Activated CD4-positive, CD25-positive, alpha-beta regulatory T cell (primary cell): ENCODE measurements at places on chromosomes 1 and 21.

- DNase-seq: no peak
Observed at GRCh38 chr1:81349194-81349965, 451.4 kb upstream of the ADGRL2 start.

GRCh38 chr21:28393279-28393678, 599.4 kb downstream of the LTN1 start:
- no peak for DNase-seq

GRCh38 chr1:206534552-206534951, 27.2 kb downstream of the RASSF5 start:
- DNase-seq: no peak

GRCh38 chr1:12464598-12465056, 153.4 kb downstream of the DHRS3 start:
- no peak for DNase-seq

DNA sequence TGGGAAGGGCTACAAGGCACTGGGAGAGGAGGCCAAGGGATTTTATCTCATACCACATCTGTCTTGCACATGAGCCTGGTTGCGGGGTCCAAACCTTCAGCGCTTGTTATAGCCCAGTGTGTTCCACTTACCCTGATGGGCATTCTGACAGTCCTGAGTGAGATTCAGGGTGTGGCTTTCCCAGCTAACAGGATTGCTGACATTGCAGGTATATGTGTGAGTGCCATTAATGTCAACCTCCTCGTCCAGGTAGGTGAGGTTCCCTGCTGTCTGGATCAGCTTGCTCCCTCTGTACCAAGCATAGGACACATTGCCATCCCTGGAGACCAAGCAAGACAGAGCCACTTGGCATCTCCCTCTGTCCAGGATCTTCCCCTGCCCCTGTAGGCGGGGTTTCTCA, 21.6 kb downstream of the CD244 start:
- DNase-seq: no peak

GRCh38 chr21:28801906-28802305, 190.8 kb downstream of the LTN1 start:
- DNase-seq: no peak

GRCh38 chr1:226541631-226542622, 6.6 kb upstream of the STUM start:
- DNase-seq: no peak

GRCh38 chr1:56502700-56503245, 76.6 kb downstream of the PLPP3 start:
- no peak for DNase-seq

GRCh38 chr1:8714173-8714572, 103.3 kb downstream of the RERE start:
- no peak for DNase-seq

DNA sequence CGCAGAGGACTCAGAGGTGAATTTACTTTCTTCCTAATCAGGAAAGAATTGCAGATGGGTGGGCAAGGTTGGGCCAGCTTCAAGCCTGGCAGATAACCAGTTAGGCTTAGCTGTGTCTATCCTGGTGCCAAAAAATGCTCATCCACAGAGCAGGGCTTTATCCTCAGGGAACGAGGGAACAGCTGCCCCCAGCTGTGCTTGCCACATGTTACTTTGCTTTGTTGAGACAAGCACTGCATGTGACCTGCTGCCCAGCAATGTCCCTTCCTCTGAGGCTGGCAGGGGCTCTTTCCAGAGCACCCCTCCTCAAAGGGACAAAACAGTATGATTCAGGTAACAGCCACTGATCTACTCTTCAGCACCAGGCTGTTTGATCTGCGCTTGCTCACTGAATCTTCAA, 505.1 kb upstream of the USP24 start:
- no peak for DNase-seq

DNA sequence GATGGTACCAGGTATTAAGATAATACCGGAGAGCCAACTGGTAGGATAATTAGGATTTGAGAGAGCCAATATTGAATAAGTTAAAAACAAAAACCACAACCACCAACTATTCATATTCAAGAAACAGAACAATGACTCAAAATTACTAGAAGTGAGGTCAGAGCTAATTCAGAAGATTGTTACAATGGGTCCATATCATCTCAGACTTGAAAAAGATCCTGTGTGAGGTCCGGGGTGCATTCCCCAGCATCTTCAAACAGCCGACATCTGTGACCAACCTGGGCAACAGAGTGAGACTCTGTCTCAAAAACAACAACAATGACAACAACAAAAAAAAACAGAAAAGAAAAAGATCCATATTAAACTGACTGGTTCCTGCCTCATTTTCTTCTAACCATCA, 18.6 kb downstream of the AK2 start:
- no peak for DNase-seq

DNA sequence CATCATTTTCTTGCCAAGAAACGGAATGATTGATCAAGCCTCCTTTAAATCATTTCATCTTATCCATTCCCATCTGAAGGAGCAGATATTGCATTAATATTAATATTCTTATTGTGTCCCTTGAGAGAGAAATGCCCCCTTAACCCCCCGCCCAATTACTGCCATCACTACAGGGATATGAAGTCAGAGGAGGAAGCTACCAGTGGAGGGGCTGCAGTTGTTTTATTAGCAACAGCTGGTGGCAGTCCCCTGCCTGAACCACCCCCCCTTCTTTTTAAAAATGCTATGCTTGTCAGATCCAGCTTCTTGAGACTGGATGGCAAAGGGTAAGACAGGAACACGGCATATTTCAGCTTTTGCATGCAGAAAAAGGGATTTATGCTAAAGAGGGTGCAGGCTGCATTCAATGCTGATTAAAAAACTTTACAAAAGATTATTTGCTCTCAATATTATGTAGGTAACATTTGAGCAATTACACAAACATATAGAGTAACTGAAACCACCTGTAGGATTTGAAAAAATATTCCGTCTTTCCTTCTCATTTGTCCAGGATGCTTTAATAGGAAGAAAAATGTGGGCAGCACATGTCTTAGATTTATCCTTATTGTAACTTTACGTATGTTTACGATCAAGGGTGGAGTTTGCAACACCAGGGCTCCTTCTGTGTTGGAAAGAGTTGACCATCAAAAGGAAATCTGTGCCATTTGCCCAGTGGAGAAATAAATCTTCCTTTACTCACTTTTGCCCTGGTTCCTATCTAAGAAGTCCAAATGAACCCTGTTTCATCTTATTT, 77.7 kb downstream of the ZBTB18 start:
- DNase-seq: no peak

GRCh38 chr1:24803987-24804530, 58.8 kb downstream of the CLIC4 start:
- DNase-seq: no peak

- DNase-seq: no peak
Observed at GRCh38 chr1:109011335-109011734, 30.6 kb downstream of the WDR47 start.

DNA sequence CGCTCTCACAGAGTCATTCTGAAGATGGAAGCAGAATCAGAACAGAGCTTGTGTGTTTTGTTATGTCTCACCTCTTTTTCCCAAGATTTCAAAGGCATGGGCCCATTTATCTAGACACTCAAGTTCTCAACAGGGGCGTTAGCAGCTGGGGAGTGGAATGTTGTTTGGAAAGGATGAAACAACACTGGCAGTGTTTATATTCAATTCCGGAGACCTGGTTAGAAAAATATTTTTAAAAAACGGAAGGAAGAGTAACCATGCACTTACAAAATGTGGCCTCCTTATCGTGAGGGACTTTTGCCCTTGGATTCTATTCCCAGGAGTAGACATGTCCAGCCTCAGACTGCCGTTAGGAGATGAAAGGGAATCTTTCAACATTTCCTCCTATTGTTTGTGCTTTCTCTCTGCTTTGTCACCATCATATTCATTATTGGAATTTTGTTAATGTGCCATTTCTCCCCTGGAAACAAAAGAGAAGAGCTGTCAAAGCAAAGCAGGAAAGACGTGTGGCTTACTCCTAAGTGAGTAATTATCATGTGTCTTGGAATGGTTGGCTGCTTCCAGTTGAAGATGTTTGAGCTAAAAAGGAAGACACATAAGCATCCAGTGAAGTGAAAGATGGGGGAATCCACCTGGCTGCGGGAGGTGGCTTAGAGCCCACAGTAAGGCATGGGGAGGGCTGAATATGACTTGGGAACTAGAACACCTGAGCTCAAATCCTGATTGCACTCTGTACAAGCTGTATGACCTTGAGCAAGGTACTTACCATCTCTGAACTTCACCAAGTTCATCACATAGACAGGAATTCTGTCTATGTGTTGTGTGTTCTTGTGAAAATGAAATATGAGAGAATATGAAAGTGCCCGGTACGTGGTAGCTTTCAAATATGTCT, 71.7 kb upstream of the JUN start:
- DNase-seq: no peak

DNA sequence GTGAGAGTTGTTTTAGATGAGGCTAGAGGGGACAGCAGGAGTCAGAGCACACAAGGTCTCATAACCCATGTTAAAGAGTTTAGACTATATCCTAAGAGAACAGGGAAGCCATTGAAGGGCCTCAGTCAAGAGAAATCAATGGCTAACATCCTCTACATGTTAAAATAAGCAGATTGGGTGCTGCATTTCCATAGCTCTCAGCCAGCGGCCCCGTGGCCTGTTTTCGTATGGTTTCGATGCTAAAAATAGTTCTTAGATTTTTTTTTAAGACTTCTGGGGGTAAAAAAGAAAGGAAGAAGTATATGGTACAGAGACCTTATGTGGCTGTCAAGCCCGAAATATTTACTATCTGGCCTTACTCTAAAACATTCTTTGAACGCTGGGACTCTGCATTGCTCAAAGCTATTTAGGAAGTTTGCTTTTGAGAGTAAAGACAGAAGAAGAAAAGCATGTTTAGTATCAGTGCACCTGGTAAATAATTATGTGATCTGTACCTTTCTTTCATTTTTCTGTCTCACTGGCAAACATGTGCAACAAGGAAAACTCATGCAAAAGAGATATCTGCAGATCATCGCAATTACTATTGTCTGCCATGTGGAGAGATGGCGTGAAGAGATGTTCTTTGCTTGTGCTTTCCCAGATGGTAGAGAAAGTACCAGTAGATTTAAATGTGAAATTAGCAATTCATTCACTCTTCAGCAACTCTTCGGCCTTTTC, 8.4 kb downstream of the PDIK1L start:
- DNase-seq: no peak

- no peak for DNase-seq
Observed at GRCh38 chr1:67339623-67340343, 32.1 kb downstream of the IL12RB2 start.

DNA sequence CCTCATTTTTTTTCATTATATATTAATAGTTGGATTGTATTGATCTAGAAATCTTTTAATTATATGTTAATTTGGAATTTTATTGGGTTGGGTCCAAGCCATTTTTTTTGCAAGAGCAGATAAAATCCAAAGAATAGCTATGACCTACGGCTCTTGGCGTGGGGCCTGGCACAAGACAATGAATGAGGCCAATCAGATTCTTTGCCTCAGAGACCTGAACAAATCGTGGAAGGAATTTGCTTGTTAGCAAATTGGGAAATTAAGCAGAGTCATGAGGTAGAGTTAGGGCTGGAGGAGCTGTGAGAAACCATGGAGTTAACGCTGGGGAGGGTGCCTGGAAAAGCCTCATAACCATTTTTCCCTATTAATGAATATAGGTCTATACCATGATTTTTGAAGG, 40.1 kb downstream of the CAMSAP2 start:
- DNase-seq: no peak

- DNase-seq: no peak
Observed at GRCh38 chr1:229951856-229952534, 115.0 kb upstream of the GALNT2 start.

- DNase-seq: no peak
Observed at GRCh38 chr1:167429612-167430011, 88.7 kb downstream of the CD247 start.

- no peak for DNase-seq
Observed at GRCh38 chr1:186498695-186499389, 37.9 kb upstream of the PDC start.

DNA sequence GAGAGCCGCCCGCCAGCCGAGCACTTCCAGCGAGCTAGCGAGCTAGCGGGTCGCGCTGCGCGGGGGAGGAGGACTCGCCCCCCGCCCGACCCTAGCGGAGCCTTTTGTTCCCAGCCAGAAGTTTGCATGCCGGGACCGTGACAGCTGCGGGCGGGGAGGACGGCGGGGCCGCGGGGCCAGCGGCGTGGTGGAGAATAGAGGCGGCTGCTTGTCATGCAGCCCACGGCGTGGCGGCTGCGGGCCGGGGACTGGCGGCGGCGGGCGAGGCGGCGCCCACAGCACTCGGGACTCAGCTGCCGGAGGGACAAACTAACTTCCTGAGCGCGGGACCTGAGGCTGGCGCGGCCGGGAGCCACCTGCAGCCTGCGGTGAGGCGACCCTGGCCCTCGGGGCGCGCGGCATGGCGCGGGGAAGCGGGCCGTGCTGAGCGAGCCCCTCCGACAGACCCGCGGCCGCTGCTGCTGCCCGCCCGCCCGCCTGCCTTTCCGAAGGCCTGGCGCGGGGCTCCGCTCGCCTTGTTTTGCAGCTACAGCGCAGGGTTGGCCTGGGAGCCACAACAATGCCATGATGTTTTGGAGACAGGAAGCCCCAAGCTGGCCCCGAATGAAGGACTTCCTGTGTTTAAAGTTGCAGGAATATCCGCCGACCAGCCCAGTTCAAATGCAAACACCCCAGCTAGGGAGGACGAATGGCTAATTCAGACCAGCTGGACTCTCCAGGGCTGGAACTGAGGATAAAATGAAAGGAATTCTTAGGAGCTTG, 82.2 kb upstream of the BMP8A start:
- no peak for DNase-seq

- no peak for DNase-seq
Observed at GRCh38 chr1:9289711-9290485, 2.8 kb upstream of the SPSB1 start.

DNA sequence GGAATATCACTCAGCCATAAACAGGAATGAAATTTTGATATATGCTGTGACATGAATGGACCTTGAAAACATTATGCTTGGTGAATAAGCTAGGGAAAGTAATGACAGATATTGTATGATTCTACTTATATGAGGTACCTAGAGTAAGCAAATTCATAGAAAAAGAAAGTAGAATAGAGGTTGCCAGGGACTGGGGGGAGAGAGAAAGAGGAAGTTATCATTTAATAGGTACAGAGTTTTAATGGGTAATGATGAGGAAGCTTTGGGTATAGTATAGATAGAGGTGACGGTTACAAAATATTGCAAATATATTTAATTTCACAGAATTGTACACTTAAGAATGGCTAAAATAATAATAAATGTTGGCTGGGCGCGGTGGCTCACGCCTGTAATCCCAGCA, 31.2 kb upstream of the ENSA start:
- no peak for DNase-seq

DNA sequence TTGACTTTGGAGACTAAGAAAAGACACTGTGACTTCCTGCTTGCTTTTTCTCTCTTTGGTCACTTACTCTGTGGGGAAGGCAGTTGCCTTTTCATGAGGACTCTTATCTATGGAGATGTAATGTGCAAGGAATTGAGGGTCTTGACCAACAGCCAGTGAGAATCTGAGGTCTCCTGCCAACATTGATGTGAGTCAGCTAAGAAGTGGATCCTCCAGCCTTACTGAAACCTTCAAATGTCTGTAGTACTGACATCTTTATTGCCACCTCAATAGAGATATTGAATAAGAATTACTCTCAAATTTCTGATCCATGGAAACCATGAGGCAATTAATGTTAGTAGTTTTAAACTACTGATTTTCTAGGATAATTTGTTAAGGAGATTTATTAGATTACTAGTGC, 598.4 kb downstream of the ADGRL2 start:
- DNase-seq: no peak

- DNase-seq: no peak
Observed at GRCh38 chr21:38793926-38794713, 11.6 kb upstream of the ETS2 start.
